Stimulated activated CD4-positive, alpha-beta T cell treated with anti-CD3 and anti-CD28 coated beads, Interleukin-12 subunit alpha, Interleukin-12 subunit beta, amount 100 ng/mL, for 48 hours (primary cell): ENCODE measurements at places on chromosomes 13 and 19.

- DNase-seq, result no peak
Measured at GRCh38 chr19:42555317-42555716, 27.0 kb upstream of the CEACAM1 start.

DNA sequence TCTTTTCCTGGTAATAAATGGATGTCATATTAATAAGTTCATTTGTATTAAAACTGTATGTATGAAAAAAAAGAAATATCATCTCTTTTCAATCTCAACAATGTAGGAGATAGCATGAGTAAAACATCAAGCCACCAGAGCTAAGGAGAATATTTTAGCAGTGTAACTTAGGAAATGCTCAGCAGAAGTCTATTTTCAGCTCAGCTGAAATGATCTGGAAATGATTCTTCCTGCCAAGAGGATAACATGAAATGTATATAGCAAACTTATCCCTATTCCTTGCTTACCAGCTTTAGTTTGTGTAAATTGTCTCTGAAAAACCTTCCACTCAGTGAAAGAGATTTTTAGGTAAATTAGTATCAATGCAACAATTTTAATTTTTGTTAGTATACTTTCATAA, 1194.4 kb downstream of the SLITRK1 start:
- DNase-seq, result no peak

DNA sequence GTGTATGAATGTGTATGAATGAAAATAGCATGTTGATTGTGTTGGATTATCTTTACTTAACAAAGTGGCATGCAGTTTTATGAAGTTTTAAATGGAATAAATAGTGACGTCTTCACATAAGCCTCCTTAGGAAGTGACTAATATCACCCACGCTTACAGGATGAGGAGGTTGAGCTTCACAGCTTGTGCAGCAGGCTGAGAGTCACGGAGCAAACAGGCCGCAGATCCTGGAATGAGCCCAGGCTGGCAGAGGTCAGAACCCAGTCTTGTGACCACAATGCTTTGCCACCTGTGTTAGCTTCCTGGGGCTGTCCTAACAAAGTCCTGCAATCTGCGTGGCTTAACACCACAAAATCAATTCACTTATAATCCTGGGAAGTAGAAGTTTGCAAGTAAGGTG, 20.8 kb downstream of the LAIR2 start:
- DNase-seq, result peak; percentile 37

- DNase-seq, result no peak
Measured at GRCh38 chr13:88086577-88086976, 415.4 kb downstream of the SLITRK5 start.

- DNase-seq, result no peak
Measured at GRCh38 chr19:13619203-13619632, 112.9 kb upstream of the CACNA1A start.

- DNase-seq, result no peak
Measured at GRCh38 chr13:28239374-28239773, 101.0 kb downstream of the PAN3 start.

DNA sequence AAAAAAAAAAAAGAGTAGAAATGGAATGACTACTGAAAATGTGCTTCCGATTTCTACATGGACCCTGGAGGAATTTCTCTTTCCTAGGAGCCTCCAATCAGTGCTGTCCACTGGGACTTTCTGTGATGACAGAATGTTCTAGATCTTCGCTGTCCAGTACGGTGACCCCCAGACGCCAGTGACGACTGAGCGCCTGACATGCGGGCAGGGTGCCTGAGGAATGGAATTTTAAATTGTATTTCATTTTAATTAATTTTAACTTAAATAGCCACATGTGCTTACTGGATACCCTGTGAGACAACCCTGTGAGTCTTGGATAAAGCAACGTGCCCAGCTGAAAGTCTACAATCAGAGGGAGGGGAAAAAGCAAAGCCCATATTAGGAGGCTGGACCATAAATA, 4.1 kb upstream of the TLE6 start:
- no peak for DNase-seq

DNA sequence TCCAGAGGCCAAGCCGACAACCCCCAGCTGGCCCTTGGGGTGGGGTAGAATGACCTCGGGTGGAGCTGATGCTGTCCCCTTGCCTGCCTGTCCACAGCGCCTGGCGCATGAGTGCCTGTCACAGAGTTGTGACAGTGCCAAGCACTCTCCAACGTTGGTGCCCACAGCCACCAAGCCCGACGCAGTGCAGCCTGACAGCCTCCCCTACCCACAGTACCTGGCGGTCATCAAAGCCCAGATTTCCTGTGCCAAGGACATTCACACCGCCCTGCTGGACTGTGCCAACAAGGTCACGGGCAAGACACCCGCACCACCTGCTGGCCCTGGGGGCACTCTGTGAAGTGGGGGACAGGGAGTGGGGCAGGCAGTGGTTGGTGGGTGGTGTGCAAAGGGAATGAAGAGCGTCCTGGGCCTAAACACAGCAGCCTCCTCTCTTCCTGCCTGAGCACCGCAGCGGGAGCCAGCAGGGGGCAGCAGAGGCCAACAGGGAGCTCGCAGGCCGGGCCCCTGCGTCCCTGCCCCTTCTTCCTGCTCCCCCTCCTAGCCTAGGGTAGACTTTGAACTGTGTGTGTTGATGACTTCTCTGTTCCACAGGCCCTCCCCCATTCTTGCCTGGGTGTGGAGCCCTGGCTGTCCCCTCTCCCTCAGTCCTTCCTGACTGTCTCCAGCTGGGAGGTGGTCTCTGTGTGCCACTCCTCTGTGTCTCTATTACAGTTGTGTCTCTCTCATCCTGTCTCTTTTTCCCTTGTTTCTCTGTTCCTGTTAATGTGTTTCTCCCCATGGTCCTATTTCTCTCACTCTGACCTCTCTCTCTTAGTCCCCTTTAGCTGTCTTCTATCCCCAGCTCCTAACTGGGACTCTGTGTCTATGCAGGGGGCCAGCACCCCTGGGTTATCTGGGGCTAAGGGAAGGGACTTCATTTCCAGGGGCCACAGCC, 6.5 kb downstream of the MED29 start:
- DNase-seq, result peak; percentile 92

GRCh38 chr19:13093407-13094105, 9.1 kb downstream of the LYL1 start:
- DNase-seq, result peak; percentile 79

DNA sequence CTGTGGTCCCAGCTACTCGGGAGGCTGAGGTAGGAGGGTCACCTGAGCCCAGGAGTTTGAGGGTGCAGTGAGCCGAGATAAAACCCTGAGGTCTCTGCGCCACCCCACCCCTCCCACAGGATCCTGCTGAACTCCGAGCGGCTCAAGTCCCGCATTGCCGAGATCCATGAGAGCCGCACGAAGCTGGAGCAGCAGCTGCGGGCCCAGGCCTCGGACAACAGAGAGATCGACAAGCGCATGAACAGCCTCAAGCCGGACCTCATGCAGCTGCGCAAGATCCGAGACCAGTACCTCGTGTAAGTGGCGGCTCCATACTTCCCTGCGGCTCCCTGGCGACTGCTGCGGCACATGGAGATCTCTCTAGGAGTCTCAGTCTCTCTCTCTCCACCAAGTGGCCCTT, 6.6 kb upstream of the IFI30 start:
- DNase-seq, result no peak

- no peak for DNase-seq
Measured at GRCh38 chr19:32397671-32398101, 7.9 kb upstream of the DPY19L3 start.

DNA sequence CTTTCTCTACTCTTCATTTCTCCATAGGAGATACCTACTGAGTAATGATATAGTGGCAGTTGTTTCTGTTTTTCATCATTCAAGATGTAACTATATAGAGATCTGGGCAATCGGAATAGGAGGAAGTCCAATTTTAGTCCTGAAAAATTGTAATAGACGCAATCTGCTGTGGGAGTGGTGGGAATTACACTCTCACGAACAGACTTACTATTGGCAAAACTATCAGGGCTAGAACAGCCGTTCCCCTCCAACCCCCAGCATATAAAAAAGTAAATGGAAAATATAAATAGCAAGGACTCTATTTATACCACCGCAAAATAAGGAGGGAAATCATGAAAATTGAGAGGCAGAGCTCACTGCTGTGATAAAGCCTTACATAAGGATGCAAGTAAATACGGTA, 330.1 kb downstream of the FGF14 start:
- no peak for DNase-seq

DNA sequence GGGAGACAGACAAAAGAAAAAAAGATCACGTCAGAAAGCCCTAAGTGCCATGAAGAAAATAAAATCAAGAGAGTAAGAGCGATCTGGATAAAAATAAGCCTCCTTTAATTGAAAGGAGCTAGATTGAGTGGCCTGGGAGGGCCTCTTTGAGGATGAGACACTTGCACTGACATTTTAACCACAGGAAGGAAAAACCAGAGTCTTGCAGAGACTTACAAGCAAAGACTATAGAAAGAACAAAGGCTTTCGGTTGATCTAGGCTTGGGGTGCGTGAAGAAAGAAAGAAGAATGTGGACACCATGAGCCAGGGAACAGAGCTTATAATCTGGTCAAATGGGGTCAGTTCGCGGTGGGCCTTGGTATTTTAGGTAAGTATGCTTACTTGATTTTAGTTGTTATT, 342.7 kb downstream of the COG6 start:
- DNase-seq, result peak; percentile 22

- DNase-seq, result no peak
Measured at GRCh38 chr19:21028969-21029268, 8.5 kb downstream of the ZNF430 start.

GRCh38 chr19:9165261-9165660, 13.5 kb upstream of the OR7D2 start:
- no peak for DNase-seq

DNA sequence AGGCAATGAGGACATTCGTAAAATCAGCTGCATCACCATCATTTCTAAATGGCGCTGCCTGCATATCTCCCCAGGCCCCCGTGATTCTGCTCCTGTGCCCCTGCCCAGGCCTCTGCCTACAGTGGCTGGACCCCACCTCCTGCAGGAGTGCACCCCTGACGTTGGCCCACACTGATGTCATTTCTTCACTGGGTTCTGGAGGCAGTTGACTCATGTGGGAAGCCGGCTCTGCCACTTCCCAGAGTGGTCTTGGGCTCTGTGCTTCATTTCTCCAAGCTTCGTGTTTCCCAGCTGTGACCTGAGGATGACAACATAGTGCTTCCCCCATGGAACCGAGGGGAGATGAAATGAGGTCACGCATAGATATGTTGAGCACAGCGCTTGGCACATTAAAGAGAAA, 19.9 kb downstream of the CCNE1 start:
- no peak for DNase-seq

- no peak for DNase-seq
Measured at GRCh38 chr19:13134626-13135025, 15.5 kb downstream of the STX10 start.

DNA sequence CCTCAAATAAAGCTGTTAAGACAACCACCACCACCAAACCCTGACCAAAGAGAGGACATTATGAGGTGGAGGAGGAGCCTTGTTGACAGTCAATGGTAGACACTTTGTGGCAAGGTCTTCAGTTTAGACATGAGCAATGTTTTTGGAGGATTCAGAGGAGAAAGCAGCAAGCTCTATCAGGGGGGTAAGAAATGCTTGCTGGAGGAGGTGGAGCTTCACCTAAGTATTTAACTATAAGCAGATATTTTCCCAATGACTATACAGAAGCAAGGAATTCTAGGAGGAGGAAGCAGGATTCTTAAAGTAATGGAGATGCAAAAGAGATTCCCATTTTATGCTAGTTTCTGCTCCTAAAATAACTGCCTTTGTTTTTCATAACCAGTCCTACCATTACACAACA, 74.2 kb downstream of the TRPC4 start:
- no peak for DNase-seq

- DNase-seq, result no peak
Measured at GRCh38 chr19:9078651-9079050, 8.2 kb upstream of the OR1M1 start.

GRCh38 chr19:12969292-12969988, at the start of gene DAND5:
Gene DAND5 (plus strand): TSS chr19:12969576. CDS start chr19:12969661, 85 bp downstream.
- DNase-seq, result no peak

- DNase-seq, result no peak
Measured at GRCh38 chr13:97235549-97236231, 13.6 kb downstream of the MBNL2 start.

DNA sequence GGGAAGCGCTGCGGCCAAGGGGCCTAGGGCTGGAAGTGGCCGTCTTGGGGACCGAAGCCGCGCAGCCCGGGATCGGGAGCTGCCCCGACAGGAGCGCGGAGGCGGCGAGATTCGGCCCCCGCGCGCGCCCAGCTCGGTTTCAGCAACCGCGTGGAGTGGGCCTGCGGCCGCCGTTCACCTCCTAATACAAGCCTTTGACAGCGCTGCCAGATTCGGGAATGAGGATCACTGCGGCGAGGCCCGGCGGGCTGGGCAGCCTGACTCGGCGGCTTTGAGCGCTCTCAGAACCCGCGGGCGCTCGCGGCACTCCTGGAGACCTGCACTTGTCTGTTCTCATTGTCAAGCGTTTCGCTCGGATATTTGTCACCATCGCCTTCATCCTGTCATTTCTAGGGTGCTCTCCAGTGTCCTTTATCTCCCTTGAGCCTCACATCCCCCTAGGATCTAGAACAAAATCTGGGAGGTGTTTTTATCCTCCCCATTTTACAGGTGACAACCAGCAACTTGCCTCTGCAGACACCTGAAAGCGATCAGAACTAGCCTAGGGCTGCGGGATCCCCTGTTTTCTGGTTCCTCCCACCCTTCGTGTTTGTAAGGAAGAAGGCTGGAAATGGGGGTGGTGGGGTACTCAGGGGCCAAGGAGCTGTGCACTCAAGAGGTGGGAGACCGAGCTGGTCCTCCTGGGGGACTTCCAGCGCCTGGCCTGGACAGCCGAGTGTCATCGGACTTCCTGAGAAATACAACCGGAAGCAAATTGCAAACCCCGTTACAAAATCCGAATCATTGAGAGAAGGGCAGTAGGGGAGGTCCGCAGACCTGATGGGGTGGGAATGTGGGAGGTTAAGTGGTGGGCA, 1.5 kb upstream of the CDX2 start:
- DNase-seq, result no peak

DNA sequence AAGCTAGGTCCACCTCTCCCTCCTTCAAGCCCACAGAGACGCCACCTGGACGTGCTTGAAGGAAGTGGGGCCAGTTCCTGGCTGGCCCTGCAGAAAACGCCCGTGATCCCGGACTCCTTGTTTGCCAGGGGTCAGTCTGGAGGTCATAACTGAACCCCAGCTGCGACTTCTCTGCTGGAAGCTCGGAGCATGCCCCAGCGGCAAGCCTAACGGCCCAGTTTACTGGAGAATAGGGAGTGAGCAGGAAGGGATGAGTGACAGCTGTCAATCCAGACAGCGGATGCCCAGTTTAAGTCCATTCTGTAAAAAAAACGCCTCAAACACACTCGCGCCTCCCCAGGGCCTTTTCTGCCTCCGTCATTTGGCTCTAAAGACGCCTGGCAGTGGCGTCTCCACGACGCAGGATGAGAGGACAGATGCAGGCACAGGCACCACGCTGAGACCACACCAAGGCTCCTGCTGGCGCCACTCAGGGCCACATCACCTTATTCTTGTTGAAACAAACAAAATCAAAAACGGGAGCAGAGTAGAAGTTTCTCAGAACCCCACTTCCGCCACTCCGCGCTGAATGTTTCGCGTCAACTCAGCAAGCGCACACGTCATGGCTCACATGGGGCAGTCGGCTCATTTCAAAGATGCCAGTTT, 57.6 kb downstream of the RASA3 start:
- no peak for DNase-seq
